ENCODE measurements at places on chromosomes 11 and 22. TPM values are rescaled to one million over a fixed set of nuclear protein-coding genes. Genes with fewer than 3 reads are reported as not detected.

DNA sequence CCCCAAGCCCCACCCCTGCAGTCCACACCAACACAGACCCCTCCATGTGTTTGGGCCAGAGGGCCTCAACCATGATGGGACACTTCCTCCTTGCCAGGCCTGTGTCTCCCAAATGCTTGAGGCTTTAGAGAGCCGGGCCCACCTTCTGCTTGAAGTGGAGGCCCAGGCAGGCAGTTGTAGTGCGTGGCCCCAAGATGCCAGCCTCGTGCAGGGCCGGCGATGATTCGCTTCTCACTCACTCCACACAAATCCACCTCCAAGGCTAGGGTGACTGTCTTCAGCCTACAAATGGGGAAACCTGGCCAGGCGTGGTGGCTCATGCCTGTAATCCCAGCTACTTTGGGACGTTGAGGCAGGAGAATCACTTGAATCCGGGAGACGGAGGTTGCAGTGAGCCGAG lies 5.7 kb downstream of the PRR5 start:
- DNase-seq = no peak

GRCh38 chr11:127461241-127462064 lies 460.9 kb upstream of the KIRREL3 start:
- no peak for DNase-seq

DNA sequence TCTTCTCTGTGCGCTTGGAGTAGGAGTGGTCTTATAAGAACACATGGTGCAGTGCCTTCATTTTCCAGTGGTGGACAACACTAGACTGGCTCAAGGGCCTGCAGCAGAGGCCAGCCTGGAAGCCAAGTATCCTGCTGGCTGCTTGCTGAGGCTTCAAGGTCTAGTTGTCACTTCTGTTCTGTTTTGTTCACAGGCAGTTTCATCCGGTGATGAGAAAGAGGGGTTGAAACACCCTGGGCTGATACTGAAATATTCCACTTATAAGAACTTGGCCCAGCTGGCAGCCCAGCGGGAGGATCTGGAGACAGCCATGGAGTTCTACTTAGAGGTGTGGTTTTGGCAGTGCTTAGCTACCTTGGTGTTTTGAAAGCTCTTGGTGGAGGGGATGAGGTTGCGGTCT lies 29.8 kb downstream of the CABIN1 start:
- DNase-seq = no peak

DNA sequence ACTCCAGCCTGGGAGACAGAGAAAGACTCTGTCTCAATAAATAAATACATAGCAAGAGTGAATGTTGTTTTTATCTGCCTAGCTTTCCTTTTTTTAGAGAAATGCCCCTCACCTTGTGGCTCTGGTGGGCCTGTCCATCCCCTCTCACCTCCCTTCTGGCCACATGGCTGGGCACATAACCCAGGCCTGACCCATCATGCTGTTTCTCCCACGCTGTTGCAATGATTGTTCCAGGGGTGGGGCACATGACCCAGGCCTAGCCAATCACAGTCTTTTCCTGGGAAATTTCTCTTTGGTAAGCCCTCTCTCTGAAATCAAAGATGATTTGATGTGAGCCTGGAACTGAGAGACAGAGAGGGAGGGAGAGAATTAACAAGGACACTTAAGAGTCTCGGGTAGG lies 5.5 kb upstream of the CYTH4 start:
- DNase-seq = peak; percentile 15

The GAB4 gene
- not detected for total RNA-seq

DNA sequence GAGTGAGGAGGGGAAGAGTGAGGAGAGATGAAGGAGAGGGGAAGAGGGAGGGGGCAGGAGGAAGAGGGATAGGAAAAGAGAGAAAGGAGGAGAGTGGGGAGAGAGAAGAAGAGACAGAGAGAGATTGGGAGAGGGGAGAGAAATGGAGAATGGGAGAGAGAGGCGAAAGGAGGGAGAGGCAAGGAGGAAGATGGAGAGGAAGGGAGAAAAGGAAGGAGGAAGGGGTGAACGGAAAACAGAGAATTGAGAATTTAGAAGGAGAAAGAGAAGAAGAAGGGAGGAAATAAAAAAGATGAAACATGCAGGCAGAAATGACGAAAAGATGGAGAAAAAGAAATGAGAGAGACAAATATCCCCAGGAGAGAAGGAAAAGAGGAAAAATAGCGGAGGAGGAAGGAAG lies 502.8 kb downstream of the MN1 start:
- DNase-seq = no peak

DNA sequence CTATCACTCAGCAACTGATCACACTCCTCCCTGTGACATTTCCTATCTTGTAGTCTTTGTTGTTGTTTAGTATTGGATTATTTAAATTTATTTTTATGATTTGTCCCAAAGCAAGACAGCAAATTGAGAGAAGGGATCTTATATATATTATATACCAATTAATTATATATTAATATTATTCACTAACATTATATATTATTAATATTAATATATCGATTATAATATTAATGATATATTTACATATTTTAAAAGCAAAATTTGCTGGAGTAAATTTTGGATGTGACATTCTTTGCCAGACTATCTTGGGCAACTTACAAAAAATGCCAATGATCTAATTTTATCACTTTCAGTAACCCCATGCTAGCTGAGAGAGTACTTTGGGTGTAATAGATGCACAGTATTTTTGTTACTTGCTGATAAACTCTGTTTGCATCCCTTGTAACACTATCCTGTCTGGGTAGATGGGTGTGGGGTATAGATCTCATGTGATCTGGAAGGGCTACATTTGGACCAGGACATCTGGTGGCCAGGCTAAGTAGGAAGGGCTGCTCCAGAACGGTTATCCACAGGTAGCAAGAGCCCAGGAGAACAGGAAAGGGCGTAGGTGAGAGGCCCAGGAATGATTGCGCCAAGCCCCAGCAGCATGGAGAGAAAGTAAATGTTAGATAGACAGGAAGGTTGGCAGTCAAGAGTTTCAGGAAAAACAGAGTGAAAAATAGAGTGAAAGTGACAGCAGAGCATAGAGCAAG lies 608.6 kb upstream of the KIRREL3 start:
- no peak for DNase-seq

DNA sequence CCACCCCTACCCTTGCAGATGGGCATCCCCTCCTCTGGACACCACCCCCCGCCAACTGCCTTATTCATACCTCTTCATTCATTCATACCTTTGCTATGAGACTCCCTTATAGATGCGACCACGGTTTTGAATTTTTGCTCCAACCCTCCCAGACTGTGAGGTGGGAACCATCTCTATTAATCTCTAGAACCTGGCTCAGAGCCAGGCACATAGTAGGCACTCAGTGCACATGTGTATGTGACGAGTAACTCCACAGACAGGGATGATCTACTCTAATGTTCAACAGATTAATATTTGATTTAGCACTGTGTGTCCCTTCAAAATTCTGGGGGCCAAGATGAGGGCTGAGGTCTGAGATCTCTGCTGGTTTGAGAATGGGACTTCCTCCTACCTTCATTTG lies 220.4 kb downstream of the ST3GAL4 start:
- DNase-seq = no peak

DNA sequence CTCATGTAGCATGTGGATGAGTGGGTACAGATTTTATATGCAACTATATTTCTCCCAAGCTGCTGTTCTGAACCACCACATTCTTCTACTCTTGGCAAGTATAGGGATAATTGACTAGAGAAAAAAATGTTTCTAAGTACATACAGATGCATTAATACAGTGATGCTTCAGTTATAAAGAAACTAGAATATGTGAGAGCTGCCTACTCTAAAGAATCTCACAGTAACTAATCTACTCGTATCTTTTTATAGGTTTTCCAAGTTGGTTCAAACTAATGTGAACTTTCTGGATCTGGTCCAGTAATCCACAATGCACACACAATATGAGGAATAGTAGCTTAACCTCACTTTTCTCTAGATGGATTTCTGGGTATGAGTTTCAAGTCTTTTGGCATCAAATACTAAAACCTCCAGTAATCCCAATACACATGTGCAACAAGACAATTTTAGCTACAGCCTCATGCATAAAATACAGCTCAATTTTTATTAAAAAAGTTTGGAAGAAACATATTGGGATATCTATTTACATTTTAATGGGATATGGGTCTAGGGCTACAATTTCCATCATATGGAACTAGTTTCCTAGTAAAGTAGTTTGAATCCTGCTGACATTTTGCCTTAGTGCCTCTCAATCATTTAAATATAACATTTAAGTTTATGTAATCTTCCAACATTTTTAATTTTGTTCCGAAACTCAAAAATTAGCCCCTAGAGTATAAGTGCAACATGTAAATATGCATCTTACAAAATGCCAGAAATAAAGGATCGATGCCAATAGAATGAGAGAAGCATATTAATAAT lies 2209.7 kb downstream of the LRRC4C start:
- DNase-seq = no peak

The TEX12 gene
- total RNA-seq = 0.36 TPM

DNA sequence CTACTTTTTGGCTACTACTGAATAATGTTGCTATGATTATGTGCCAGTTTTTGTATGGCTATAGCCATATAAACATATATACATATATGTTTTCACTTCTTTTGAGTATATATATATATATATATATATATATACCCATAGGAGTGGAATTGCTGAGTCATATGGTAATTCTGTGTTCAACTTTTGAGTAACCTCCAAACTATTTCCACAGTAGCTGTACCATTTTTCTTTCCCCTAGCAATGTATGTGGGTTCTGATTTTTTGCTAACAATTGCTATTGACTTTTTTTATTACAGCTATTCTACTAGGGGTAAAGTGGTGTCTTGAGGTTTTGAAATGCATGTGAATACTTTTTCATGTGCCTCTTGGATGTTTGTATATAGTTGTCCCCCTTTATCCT lies 30.4 kb downstream of the CBL start:
- DNase-seq = peak; percentile 43

The KRTAP5-8 gene
- total RNA-seq = not detected

DNA sequence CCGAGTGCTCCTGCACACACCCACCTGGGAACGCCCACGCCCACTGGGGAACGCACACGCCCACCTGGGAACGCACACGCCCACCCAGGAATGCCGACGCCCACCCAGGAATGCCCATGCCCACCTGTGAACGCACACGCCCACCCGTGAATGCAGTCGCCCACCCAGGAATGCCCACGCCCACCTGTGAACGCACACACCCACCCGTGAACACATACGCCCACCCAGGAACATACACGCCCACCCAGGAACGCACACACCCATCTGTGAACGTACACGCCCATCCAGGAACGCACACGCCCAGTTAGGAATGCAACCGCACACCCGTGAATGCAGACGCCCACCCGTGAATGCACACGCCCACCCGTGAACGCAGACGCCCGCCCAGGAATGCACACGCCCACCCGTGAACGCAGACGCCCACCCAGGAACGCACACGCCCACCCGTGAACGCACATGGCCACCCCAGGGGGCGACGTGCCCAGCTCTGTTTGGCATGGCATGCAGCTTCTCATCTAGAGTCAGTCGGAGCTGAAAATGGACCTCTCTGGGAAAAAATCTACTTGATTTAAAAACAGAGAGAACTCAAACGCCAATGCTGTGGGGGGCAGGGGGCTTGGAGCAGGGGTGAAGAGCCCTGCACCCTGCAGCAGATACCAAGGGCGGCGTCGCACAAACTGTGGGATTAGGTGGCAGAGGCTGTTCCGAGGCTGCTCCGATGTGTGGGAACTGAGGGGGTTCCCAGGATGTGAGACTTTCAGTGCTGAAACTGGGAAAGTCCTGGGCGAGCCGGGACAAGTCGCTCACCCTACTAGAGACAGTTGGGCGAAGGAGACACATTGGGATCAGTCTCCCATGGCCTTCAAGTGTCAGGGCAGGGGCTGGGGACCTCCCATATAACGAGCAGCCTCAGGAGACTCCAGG lies 83.3 kb downstream of the MYEOV start:
- no peak for DNase-seq

The PNPLA5 gene
- total RNA-seq = not detected

The SORL1 gene
- 1.4 TPM for total RNA-seq

GRCh38 chr11:45653277-45653676 lies 12.1 kb downstream of the CHST1 start:
- DNase-seq = no peak

DNA sequence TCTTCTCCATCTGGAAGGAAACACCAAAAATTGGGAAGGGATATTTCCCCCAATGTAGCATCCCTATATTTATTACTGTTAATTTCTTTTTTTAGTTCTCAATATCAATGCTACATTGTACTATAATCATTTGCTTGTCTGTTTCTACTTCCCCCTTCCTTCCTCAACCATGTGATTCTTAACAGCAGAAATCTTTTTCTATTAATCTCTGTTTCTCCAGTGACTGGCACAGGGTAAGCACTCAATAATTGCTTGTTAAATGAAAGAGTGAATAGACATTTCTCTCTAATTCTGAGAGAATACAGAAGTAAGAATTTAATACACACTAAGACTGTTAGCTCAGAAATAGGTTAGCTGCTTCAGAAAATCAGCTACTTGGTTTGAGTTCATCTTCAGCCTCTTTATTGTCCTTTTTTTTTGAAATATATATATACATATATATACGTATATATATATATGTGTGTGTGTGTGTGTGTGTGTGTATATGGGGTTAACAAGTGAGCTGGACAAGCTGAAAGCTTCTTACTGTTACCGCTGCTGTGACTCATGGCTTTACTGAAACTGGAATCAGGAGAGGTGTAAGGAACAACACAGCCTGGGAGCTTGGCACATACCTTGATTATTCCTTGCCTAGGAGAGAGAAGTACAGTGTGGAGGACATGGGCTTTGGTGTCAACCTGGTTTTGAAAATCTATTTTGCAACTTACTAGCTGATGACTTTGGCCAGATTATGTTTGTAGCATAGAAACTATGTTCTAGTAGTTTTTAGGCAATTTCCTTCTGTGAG lies 26.2 kb upstream of the PDE3B start:
- DNase-seq = no peak

The MAPK8IP2 gene
- total RNA-seq = 1.1 TPM

GRCh38 chr11:65491614-65492386 lies 7.0 kb upstream of the MALAT1 start:
- DNase-seq = peak; percentile 99

The C11orf52 gene
- total RNA-seq = not detected

GRCh38 chr11:132907651-132908413 lies 624.5 kb downstream of the OPCML start:
- no peak for DNase-seq

- DNase-seq = no peak
Observed at GRCh38 chr11:109958131-109958820, 134.9 kb upstream of the ZC3H12C start.

The OAF gene
- total RNA-seq = 39.4 TPM

DNA sequence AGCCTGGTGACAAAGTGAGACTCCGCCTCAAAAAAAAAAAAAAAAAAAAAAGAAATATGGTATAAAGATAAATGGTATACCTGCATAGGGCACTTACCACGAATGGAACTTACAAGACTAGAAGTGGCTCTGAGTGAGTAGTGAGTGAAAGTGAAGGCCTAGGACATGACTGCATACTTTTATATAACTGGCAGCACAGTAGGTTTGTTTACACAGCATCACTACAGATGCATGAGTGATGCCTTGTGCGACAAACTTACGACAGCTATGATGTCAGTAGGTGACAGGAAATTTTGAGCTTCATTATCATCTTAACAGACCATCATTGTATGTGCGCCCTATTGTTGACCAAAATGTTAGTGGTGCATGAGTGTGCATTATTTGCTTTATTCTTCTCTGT lies 17.7 kb downstream of the XRCC6 start:
- no peak for DNase-seq
